ENCODE measurements at places on chromosomes 16 and 17. TPM values are rescaled to one million over a fixed set of nuclear protein-coding genes. Genes with fewer than 3 reads are reported as not detected.

ABCC11 gene
- total RNA-seq, result not detected

PIK3R5 gene
- total RNA-seq, result 5.2 TPM

PYDC1 gene
- total RNA-seq, result not detected

NPIPA8 gene
- 0.15 TPM for total RNA-seq

SEC14L1 gene
- 47.2 TPM for total RNA-seq

TAC4 gene
- 1.1 TPM for total RNA-seq

PIRT gene
- not detected for total RNA-seq

RCVRN gene
- 1.4 TPM for total RNA-seq

ENPP7 gene
- not detected for total RNA-seq

HOXB5 gene
- total RNA-seq, result 0.14 TPM

STX8 gene
- total RNA-seq, result 58.9 TPM

ODAD4 gene
- 0.71 TPM for total RNA-seq

MEIOB gene
- not detected for total RNA-seq

ACD gene
- 10.2 TPM for total RNA-seq

MMP25 gene
- 0.72 TPM for total RNA-seq

KRT17 gene
- not detected for total RNA-seq

DBNDD1 gene
- total RNA-seq, result 1.7 TPM

ARHGAP23 gene
- 80.9 TPM for total RNA-seq

PLCG2 gene
- total RNA-seq, result 8.1 TPM

CHST6 gene
- total RNA-seq, result 9.9 TPM

MARVELD3 gene
- total RNA-seq, result not detected

FA2H gene
- total RNA-seq, result 0.76 TPM

SYNGR3 gene
- total RNA-seq, result 1.0 TPM

OR3A3 gene
- not detected for total RNA-seq

PRSS36 gene
- total RNA-seq, result 2.2 TPM

STH gene
- not detected for total RNA-seq

CD300LF gene
- total RNA-seq, result not detected

NUDT7 gene
- 30.8 TPM for total RNA-seq

ADGRG1 gene
- 16.2 TPM for total RNA-seq

SLC2A4 gene
- 146 TPM for total RNA-seq

WNT9B gene
- total RNA-seq, result 20.7 TPM

ITGAL gene
- 0.82 TPM for total RNA-seq

TEX19 gene
- total RNA-seq, result not detected

CREBBP gene
- 38.0 TPM for total RNA-seq

RMI2 gene
- total RNA-seq, result 0.97 TPM

HS3ST3A1 gene
- 21.1 TPM for total RNA-seq

USP31 gene
- 37.0 TPM for total RNA-seq

FOXN1 gene
- total RNA-seq, result not detected

SOST gene
- total RNA-seq, result not detected

CD300E gene
- 0.75 TPM for total RNA-seq

ARHGDIG gene
- 5.4 TPM for total RNA-seq

CRYM gene
- 143 TPM for total RNA-seq

UNC13D gene
- 26.8 TPM for total RNA-seq

EXOSC6 gene
- 18.5 TPM for total RNA-seq

FAM171A2 gene
- 3.1 TPM for total RNA-seq

CEP295NL gene
- total RNA-seq, result 1.3 TPM

MPV17L gene
- 8.3 TPM for total RNA-seq
